ENCODE measurements at places on chromosomes 7 and 10. TPM values are rescaled to one million over a fixed set of nuclear protein-coding genes. Genes with fewer than 3 reads are reported as not detected.
A peak's percentile ranks its signal among the peaks of the same experiment; 100 is the strongest.

- peaks cover 10% of the 10 kb centered on the region for H3K36me3 ChIP-seq
- H3K4me1 ChIP-seq, result peaks cover 23% of the 10 kb centered on the region
- no peak for DNase-seq
- peak overlapping the region; percentile 50 for H3K4me3 ChIP-seq
Measured at GRCh38 chr10:5631936-5632335, 34.5 kb downstream of the ASB13 start.

DNA sequence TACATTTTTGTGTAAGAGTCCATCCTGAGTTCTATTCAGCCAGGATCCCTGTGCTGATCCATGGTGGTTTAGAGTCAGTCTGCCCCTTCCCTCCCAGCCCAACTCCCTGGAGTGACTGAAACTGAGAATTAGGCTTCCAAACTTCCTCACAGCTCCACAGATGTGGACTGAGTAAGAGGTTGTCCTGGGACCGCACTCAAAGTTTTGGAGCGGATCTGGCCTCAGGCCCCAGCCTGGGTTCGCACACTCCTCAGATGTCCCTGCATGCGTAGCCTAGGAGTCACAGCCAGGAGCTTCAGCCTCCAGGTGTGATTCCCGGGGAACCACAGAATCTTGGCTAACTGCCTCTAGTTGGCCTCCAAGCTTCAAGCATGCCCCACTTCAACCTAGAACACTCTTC, 218.1 kb downstream of the C7orf25 start:
- no peak for DNase-seq
- no peaks in the 10 kb centered on the region for H3K4me1 ChIP-seq
- H3K36me3 ChIP-seq, result no peaks in the 10 kb centered on the region
- H3K4me3 ChIP-seq, result no peak overlapping the region
- no peak overlapping the region for H3K27ac ChIP-seq

The ITPRID1 gene
- total RNA-seq, result 0.95 TPM

The UNCX gene
- total RNA-seq, result not detected

DNA sequence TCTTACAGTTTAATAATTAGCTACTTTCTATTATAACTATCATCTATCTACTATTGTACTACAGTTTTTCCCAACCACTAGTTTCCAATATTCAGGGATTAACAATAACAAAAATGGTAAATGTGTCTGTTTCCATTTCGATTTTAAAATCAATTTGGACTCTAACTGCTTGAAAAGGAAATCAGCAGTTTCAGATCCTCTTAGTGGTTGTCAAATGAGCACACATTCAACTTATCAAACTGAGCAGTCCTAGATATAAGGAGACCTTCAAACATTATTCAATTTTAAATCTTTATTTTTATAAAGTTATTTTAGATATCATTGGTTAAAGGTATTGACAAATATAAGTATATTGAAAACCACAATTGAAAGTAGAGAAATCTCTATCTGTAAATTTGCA, 46.8 kb upstream of the CD36 start:
- no peaks in the 10 kb centered on the region for H3K4me1 ChIP-seq
- H3K4me3 ChIP-seq, result no peak overlapping the region
- no peak for DNase-seq
- no peaks in the 10 kb centered on the region for H3K27me3 ChIP-seq
- H3K27ac ChIP-seq, result no peak overlapping the region
- H3K36me3 ChIP-seq, result no peaks in the 10 kb centered on the region

GRCh38 chr7:137933270-137934017, 68.4 kb downstream of the CREB3L2 start:
- DNase-seq, result no peak
- H3K36me3 ChIP-seq, result no peaks in the 10 kb centered on the region

DNA sequence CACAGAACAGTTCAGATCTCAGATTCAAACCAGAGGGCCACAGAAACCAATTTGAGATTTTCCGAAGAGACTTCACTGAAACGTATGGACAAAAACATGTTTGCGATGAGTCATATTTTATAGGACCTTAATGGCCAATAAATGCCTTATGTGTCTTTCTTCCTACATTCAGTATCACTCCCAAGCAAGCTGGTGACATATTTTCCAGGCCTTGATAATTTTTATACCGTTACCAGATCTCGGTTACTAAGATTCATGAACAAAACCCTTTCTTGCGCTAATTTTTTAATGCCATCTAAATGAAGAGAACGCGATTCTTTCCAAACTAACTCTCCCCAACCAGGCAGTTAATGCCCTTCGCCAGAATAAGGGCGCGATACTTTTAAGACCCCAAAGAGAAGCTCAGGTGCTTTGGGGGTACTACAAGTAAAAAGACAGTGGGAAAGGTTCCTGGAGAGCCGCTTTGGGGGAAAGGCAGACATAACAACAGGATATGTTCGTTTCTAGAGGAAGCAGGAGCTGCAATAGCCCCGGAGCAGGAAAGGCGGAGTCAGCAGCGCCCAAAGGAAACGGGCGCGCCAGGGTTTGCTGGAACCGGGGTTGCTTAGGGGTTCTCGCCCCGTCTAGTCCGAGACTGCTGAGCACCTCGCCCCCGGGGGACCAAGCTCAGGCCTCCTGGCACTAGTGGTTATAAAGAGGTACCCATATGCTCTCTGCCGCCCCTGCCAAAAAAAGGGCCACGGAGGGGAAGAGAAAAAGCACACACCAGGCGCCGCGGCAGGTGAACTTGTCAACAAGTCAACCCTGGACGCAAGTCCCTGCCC, 884 bp downstream of the ICA1 start:
- H3K27ac ChIP-seq, result peak overlapping the region; percentile 95
- H3K4me1 ChIP-seq, result peaks cover 10% of the 10 kb centered on the region

The EN2 gene
- total RNA-seq, result 3.2 TPM
